Glutamatergic neuron (in vitro differentiated cells): ENCODE measurements at places on chromosomes 16 and 17. TPM values are rescaled to one million over a fixed set of nuclear protein-coding genes. Genes with fewer than 3 reads are reported as not detected.

- peaks cover 6% of the 10 kb centered on the region for H3K4me1 ChIP-seq
- no peak for DNase-seq
- no peak overlapping the region for H3K27ac ChIP-seq
- H3K36me3 ChIP-seq = no peaks in the 10 kb centered on the region
These were observed 10.2 kb upstream of the SEC14L5 start for GRCh38 chr16:4947722-4948503.

- no peaks in the 10 kb centered on the region for H3K36me3 ChIP-seq
- peak overlapping the region; percentile 74 for H3K27ac ChIP-seq
- peaks cover 4% of the 10 kb centered on the region for H3K4me1 ChIP-seq
- no peaks in the 10 kb centered on the region for H3K27me3 ChIP-seq
- DNase-seq = peak; percentile 56
These were observed 9.6 kb downstream of the LLGL2 start for GRCh38 chr17:75535119-75535537.

The TP53TG3B gene
- total RNA-seq = not detected

GRCh38 chr17:42289611-42290181 is 1.4 kb downstream of the STAT5A start:
- H3K36me3 ChIP-seq = no peaks in the 10 kb centered on the region
- H3K4me3 ChIP-seq = no peak overlapping the region
- DNase-seq = no peak
- no peak overlapping the region for H3K27ac ChIP-seq
- peaks cover 4% of the 10 kb centered on the region for H3K27me3 ChIP-seq
- peaks cover 9% of the 10 kb centered on the region for H3K4me1 ChIP-seq

DNA sequence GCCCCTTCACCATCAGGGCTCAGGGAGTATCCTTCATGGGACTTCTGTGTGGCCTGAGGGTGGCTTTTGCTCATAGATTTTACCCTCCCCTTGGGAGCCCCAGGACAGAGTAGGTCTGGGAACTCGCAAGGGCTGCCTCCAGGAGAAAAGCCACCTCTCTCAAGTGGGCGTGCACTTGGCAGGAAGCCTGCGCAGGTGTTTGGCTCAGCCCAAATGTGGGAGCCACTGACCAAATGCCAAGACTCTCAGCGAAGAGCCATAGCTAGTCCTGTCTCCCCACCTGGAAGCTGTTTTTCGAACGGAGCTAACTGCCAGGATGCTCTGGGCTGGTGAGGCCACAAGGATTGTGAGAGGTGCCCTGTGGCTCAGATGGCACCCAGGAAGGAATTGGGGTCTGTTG is 2.0 kb upstream of the HSD17B2 start:
- H3K4me3 ChIP-seq = no peak overlapping the region
- H3K27me3 ChIP-seq = no peaks in the 10 kb centered on the region
- no peaks in the 10 kb centered on the region for H3K36me3 ChIP-seq
- H3K27ac ChIP-seq = no peak overlapping the region
- no peak for DNase-seq
- H3K4me1 ChIP-seq = no peaks in the 10 kb centered on the region

- no peak for DNase-seq
- no peak overlapping the region for H3K4me3 ChIP-seq
- no peak overlapping the region for H3K27ac ChIP-seq
- no peaks in the 10 kb centered on the region for H3K4me1 ChIP-seq
- peaks cover 10% of the 10 kb centered on the region for H3K27me3 ChIP-seq
These were observed 10.7 kb upstream of the PIPOX start for GRCh38 chr17:29032013-29032856.

- H3K4me1 ChIP-seq = no peaks in the 10 kb centered on the region
- DNase-seq = no peak
- no peak overlapping the region for H3K4me3 ChIP-seq
- peaks cover 1% of the 10 kb centered on the region for H3K36me3 ChIP-seq
These were observed 2.3 kb upstream of the SHISA6 start for GRCh38 chr17:11238705-11239104.

DNA sequence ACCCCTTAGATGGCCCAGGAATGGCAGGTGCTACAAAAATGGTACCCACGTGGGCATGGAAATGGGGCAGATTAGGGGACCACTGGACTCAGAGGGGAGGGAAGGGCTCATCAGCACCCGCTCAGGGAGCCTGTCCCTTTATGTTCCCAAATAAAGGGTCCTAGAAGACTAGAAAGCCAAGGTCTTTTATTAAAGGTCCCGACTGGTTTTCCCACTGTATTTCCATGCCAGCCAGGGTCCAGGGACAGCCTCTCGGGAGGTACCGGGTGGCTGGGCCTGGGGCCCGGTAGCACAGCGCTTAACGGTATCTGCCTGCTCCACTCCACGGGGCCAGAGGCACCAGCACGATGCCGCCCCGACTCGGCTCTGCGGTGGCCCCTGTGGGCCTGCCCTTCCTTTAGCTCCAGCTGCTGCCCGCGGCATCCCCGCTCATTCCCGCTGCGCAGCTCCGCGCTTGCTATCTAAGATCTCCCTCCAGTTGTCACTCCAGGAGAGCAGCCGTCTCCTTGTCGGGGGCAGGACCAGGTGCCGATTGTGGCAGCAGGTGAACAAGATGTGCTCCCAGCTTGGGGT is 1.4 kb downstream of the NT5C start:
- peaks cover 11% of the 10 kb centered on the region for H3K4me1 ChIP-seq
- H3K27ac ChIP-seq = peak overlapping the region; percentile 96
- no peaks in the 10 kb centered on the region for H3K36me3 ChIP-seq

DNA sequence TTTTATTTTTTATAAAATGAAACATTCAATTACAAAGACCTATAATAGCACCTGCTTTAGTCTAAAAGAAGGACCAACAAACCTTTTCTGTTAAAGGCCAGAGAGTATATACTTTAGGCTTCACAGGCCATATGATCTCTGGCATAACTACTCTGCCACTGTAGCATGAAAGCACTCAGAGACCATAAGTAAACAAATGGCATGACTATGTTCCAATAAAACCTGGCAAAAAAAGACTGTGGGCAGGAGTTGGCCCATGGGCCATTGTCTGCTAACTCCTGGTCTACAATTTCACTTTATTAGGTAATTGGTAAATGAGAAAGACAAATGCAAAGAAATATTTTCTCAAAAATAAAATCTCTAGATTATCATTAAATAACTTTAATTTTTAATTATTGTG is 14.9 kb downstream of the CEP112 start:
- DNase-seq = no peak
- no peaks in the 10 kb centered on the region for H3K4me1 ChIP-seq
- H3K4me3 ChIP-seq = no peak overlapping the region
- no peak overlapping the region for H3K27ac ChIP-seq

GRCh38 chr16:54093281-54093680 is 193.3 kb downstream of the IRX3 start:
- H3K27me3 ChIP-seq = peaks cover 2% of the 10 kb centered on the region
- H3K27ac ChIP-seq = no peak overlapping the region
- H3K36me3 ChIP-seq = peaks cover 4% of the 10 kb centered on the region
- H3K4me1 ChIP-seq = no peaks in the 10 kb centered on the region
- no peak overlapping the region for H3K4me3 ChIP-seq

The CDRT4 gene
- 13.1 TPM for total RNA-seq

- DNase-seq = no peak
- H3K27ac ChIP-seq = no peak overlapping the region
- H3K4me3 ChIP-seq = no peak overlapping the region
- H3K36me3 ChIP-seq = peaks cover 4% of the 10 kb centered on the region
- peaks cover 6% of the 10 kb centered on the region for H3K27me3 ChIP-seq
These were observed 12.1 kb upstream of the GFOD2 start for GRCh38 chr16:67731071-67731752.

- no peak overlapping the region for H3K4me3 ChIP-seq
- no peak overlapping the region for H3K27ac ChIP-seq
- no peaks in the 10 kb centered on the region for H3K27me3 ChIP-seq
These were observed 12.7 kb upstream of the NSRP1 start for GRCh38 chr17:30103921-30104320.

The DRC7 gene
- total RNA-seq = not detected

The G6PC1 gene
- not detected for total RNA-seq

GRCh38 chr17:38697061-38697820 is 7.8 kb upstream of the MLLT6 start:
- peaks cover 24% of the 10 kb centered on the region for H3K27me3 ChIP-seq
- H3K27ac ChIP-seq = no peak overlapping the region
- peaks cover 6% of the 10 kb centered on the region for H3K36me3 ChIP-seq
- no peak overlapping the region for H3K4me3 ChIP-seq
- DNase-seq = no peak
- peaks cover 2% of the 10 kb centered on the region for H3K4me1 ChIP-seq

DNA sequence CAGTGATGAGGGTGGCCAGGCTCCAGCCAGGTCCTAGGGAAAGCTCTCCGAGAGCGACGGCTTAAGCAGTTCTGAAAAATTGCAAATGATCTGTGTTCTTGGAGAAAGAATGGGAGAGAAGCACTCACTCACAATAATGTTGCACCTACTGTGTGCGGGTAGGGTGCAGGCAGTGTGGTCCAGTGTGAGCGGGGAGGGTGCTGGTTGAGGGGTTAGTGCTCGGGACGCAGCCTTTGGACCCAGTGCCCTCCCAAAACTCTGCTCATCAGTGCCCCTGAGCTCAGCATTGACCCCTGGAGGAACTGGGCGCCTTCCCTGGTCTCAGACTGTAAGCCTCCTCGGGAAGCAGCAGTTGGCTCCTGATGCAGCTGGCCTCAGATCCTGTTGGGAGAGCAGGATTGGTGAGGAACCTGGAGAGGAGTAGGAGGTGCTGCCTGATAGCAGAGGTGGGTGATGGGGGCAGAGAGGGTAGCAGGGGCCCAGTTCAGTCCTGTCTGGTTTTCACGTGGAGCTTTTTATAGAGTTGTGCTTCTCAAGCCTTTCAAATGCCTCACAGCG is 23.6 kb upstream of the ZNF750 start:
- peaks cover 15% of the 10 kb centered on the region for H3K27me3 ChIP-seq
- peak overlapping the region; percentile 71 for H3K4me3 ChIP-seq

DNA sequence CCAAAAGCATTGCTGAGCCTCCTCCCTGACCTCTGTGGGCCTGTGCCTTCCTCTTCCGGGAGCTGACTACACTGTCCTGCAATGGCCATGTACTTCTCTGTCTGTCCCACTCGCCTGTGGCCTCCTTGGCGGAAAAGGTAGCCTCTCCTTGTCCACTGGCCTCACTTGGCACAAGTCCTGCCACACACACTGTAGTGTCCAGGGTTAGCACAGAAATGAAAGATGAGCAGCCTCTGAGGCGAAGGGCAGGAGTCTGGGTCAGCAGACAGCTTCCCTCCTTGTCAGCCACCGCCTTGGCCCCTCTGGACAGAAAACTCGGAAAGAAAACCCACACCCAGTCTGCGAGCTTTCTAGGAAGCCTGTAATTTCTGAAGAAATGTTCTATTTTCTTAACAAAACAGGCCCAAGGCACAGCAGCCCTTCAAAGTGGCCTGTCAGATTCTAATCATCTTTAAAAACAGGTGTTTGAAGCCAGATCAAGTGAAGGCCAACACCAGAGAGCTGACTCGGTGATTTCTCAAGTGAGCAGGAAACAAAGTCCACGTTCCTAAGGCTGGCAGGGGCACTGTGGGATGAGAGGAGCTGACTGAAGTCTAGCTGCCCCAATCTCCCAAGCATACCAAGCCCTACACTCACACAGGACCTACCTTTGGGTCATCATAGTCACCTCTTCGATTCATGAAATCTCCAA is 67.2 kb downstream of the GTF3C1 start:
- peak overlapping the region; percentile 76 for H3K27ac ChIP-seq
- no peak for DNase-seq
- no peaks in the 10 kb centered on the region for H3K4me1 ChIP-seq
- no peaks in the 10 kb centered on the region for H3K36me3 ChIP-seq

DNA sequence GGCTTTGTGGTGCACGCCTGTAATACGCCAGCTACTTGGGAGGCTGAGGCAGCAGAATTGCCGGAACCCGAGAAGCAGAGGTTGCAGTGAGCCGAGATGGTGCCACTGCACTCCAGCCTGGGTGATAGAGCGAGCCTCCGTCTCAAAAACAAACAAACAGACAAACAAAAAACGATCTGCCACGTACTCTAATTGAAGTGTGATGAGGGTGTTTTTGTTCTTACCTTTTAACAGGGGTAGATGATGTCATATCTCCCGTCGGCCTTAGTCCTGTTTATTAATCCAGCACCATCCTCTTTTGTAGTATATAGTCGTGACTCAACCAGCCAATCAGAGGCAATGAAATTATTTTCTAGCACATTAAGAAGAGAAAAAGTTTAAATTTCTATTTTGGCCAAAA is 58.5 kb downstream of the IQCK start:
- no peak overlapping the region for H3K27ac ChIP-seq
- DNase-seq = no peak
- no peak overlapping the region for H3K4me3 ChIP-seq
- H3K27me3 ChIP-seq = peaks cover 2% of the 10 kb centered on the region
- peaks cover 5% of the 10 kb centered on the region for H3K4me1 ChIP-seq
- no peaks in the 10 kb centered on the region for H3K36me3 ChIP-seq
